Stimulated activated naive B cell treated with anti-CD40 and anti-IgM and Interleukin-4, amounts not matched to agents 10 μg/mL and 1 μg/mL and 100 μg/mL, for 72 hours (primary cell): ENCODE measurements at places on chromosomes 13 and 19.

DNA sequence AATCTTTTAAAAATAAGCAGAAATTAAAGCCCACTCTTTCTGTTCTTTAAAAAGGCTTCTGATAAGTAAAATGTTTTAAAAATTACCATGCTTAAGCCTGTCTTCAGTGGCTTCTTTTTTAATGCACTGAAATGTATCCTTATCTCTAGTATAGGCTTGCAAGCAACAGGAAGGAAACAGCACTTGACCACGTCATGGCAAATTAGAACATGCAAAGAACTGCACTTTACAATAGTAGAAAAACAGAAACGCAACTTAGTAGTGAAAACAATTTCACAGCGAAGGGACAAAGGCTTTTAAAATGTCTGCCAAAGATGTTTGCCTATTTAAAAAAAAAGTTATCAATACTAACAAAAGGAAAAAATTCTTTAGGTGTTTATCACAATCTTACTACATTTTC, 36.3 kb downstream of the ELF1 start:
- DNase-seq = peak; percentile 46

DNA sequence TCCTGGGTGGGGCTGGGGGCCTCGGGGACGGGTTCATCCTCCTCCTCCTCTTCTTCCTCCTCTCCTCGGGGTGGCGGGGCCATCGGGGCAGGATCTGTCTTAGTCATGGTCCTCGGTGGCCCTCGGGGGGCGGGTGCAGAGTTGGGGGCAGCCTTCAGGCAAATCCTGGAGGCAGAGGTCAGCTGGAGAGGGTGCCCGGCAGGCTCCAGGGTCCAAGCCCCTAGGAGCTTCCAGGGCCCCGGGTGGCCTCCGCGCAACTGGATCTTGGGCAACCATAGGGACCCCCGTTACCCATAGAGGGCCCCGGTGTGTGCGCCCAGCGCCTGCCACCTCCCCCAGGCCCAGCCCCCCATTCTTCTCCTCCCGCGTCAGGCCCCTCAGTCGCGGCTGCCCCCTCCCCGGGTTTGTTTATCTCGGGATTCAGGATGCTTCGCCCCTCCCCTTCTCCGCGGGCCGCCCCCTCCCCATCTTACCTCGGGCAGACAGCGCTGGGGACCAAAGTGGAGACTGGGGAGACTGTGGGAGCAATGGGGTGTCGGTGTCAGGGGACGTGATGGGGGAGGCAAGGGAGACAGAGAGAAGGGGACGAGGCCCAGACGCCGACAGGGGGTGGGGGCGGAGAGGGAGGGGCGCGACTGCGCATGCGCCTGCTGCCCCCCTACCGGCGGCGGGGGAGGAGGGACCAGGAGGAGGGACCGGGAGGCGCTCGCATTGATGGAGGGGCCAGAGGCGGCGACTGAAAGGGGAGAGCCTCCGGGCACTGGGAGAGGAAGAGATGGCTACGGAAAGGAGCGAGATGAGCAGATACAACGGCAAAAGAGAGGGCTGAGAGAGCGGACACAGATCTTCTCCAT, at the start of gene CLIP3:
Gene CLIP3, minus strand, starts transcription at position 623 of the 854 bp plus-strand sequence. Its CDS starts 516 bp downstream, at position 107.
- DNase-seq = no peak

DNA sequence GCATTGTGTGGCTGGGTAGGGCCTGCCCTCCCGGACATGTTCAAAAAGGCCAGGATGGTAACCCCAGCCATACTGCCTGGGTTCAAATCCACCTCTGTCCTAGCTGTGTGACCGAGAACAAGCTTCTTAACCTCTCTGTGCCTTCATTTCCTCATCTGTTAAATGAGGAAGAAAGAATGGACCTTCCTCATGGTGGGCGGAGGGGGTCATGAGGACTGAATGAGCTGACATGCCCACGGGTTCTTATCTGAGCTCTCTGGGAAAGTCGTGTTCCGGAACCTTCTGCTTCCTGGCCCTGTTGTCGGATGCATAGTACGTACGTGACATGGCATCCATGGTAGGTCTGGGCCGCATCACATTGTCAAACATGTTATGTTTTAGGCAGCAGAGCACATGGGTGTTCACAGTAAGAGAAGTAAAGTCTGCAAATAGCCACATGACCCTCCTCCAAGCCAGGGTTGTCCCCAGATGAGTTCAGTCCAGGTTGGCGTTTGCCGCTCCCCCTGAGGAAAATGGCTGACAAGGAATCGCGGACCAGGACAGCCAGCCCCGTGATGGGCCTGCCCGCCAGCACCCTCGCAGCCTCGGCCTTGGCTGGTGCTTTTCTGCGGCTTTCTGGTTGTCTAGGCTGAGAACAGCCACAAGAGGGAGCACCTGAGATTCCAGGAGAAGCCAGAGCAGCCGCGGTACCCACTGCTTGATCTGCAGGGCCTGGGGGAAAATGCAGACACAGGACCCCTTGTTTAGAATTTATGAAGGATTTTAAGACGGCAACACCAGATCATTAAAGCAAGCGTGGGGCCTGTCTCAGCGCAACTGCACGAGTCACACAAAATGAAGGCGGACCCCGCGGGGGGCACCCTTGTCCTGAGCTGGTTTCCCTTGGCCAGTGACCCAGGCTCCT, 2.4 kb upstream of the NTN5 start:
- peak; percentile 70 for DNase-seq

DNA sequence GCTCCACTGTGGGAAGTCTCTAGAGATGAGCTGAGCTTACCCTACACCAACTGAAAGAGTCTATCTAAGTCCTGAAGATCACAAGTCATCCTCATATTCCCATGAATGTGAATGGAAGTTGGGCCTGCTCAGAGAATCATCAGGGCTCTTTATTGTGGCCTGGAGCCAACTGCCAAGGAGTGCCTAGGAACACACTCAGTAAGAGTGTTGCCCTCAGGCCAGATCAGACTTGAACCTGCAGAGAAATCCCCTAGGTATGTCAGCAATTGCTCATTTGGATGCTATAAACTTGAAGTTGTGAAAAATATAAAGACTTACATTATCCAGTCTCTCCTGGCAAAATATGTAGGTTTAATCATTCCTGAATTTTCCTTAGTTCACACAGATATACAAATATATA, 1070.2 kb downstream of the EFNB2 start:
- no peak for DNase-seq

- no peak for DNase-seq
Observed at GRCh38 chr13:25375727-25376358, 4.1 kb downstream of the ATP8A2 start.

- no peak for DNase-seq
Observed at GRCh38 chr13:20610006-20610405, 43.0 kb downstream of the IFT88 start.

GRCh38 chr13:75818179-75818967, 182.2 kb downstream of the LMO7 start:
- no peak for DNase-seq
